ENCODE measurements at places on chromosomes 5 and 9. TPM values are rescaled to one million over a fixed set of nuclear protein-coding genes. Genes with fewer than 3 reads are reported as not detected.
A peak's percentile ranks its signal among the peaks of the same experiment; 100 is the strongest.

LCNL1 gene
- polyA plus RNA-seq = 1.5 TPM

STPG3 gene
- polyA plus RNA-seq = not detected

PCDHGA11 gene
- 7.5 TPM for polyA plus RNA-seq

PCDHB13 gene
- polyA plus RNA-seq = 0.73 TPM

C5orf58 gene
- not detected for polyA plus RNA-seq

PRDM9 gene
- polyA plus RNA-seq = not detected

IL31RA gene
- polyA plus RNA-seq = 1.9 TPM

GRCh38 chr9:106920701-106921283, 57.8 kb downstream of the ZNF462 start:
- no peak for DNase-seq

- DNase-seq = no peak
Observed at GRCh38 chr9:70924380-70924779, 197.0 kb downstream of the TRPM3 start.

DNA sequence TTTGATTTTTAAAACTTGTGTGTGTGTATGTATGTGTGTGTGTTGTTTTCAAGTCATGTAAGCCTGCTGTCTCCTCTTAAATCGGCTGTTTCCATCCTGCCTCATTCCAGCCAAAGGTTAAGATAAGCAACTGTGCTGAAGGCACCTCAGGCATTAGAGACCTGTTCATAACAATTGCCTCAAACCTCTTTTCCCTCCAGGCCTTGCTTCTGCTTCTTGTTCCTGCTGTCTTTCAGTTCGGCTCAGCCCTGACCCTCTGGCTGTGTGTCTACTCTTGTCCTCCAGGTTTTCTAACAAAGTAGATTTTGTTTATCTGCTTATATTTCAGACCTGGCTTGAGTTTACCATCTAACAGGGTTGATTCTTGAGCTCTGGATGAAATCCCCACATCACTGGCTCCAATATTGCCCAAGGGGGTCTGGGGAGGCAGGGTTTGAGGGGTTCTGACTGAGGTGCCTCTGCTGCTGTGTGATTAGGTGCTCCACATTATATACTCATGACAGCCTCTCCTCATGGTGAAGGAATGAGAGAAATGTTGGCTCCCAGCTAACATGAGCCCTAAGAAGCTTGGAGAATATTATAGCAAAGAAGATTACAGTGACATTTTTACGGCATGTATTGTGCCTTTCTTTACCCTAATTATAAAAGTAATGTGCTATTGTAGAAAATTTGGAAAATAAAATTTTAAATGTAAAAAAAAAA, 229.7 kb upstream of the PIK3R1 start:
- no peak for DNase-seq

DNA sequence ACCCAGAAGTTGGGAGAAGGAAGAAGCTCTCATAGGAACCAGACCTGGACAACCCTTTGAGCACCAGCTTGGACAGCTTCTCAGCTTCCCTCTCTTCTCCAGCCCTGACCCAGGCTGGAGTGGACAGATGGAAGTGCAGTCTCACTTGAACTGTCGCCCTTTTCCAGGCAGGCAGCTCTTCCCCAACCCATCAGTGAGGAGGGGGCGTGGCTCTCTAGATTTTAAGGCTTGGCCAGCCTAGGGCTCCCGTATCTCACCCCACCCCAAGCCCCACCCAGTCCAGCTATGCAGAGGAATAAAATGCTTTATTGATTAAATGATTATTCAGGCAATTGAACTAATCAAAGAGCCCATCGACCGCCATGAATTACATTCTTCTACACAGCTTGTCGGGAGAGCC, 2.2 kb downstream of the PAX5 start:
- DNase-seq = no peak

DNA sequence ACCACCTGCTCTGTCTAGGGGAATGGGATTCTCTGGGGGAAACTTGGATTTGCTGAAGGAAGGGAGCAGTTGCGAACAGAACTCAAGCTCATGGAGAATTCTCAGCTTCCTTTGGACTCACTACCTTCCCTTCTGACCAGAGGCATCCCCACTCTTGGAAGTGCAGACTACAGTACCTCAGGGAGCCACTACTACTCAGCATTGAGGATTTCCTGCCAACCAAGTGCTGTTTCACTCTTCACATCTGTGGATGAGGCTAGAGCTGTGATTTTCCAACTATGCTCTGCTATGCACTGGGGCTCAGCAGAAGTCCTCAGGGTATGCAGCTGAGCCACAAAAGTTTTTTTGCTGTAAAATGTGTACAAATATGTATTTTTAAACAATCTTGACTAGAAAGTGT, 43.9 kb downstream of the MACROH2A1 start:
- no peak for DNase-seq

DNA sequence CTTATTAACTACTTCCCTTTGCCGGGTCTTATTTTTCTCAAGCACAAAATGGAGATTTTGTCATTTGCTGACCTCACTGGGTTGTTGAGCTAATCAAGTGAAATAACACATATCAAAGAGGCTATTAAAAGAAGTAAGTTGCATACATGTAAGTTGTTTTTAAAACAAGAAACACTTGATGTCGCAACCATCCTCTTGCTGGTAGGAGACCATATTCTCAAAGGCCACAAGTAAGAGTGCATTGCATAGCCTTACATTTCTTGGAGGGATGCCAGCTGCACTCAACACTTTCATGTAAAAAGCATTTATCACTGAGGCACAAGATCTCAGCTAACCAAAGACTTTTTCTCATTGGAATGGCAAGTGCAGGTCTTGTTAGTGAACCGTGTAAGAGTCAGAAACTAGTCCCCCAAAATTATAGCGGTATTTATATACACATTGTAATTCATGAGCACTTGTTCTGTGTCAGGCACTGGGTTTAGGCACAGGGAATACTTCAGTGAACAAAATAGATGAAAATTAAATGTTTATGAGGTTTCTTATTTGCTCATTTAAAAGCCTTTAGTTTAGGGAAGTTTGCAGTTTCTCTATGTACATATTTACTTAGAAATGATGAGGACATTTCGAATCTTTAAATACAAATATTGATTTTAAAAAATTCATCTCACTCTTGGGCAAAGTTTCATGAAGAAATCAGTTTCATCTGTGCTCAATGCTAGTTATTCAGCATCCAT, 72.0 kb downstream of the ZFAND5 start:
- DNase-seq = no peak

GRCh38 chr9:92711844-92712243, 41.9 kb upstream of the IPPK start:
- no peak for DNase-seq

- no peak for DNase-seq
Observed at GRCh38 chr9:104779334-104779733, 15.4 kb downstream of the NIPSNAP3B start.

GRCh38 chr5:149406203-149406978, 27.3 kb upstream of the IL17B start:
- peak; percentile 88 for DNase-seq

DNA sequence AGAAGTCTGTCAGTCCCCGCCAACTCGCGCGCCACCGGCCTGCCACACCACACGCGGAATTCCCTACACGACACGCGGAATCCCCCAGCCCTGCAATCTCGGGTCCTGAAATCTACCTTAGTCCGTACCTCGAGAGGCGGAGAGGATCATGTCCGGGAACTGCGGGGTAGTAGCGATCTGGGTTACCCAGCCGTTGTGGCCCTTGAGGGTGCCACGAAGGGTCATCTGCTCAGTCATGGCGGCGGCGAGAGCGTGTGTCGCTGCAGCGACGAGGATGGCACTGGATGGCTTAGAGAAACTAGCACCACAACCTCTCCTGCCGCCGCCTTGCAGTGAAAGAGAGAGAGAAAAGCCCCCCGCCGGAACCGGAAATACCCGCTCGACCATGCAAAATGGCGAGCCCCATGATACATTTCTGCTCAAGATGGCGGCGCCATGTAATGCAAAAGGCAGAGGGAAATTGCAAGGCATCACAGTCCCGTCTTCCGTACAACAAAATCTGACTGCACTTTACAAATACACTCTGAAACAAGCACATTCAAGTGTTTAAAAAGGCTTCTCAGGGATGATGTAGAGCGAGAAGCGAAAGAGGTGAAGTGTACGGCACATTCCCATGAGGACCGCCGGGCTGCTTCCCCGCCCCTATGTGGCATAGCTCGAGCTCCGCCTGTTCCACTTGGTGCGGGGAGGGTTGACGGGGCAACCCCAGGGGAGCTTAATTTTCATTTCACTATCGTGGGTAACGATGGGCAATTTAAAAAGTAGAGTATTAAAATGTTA, at the start of gene RACK1:
TSS of gene RACK1 (minus strand) at position 343 of the 780 bp plus-strand sequence. CDS start at position 237, 106 bp downstream.
- DNase-seq = peak; percentile 67

- no peak for DNase-seq
Observed at GRCh38 chr9:95077053-95077765, 240.3 kb downstream of the FANCC start.

DNA sequence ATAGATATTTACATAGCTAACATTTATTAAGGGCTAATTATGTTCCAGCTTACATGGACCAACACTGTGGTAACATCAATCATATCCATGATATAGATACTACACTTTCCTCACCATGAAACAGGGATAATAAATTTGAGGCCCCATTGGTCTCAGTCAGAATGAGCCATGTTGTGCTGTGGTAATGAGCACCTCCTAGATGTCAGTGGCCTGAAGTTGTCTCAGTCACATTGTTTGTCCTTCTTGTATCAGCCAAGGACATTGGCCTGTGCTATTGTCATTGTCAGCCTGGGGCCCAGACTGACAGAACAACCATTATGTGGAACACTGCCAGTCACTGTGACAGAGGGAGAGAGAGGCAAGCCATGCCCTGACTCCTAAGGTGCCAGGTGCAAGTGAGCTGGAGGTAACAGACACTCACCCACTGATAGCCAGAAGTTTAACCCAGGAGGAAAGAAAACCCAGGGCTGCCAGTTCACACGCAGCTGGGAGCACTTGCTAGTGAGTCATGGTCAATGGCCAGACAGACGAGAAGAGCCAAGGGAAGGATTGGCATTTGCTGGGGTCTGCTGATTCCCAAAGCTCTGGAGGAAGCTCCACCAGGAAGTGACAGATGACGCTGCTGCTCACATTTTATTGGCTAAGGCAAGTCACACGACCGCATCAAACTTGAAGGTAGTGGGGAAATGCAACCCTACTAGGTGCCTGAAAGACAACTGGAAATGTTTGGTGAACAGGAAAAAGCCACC, 224.2 kb downstream of the MELK start:
- no peak for DNase-seq

DNA sequence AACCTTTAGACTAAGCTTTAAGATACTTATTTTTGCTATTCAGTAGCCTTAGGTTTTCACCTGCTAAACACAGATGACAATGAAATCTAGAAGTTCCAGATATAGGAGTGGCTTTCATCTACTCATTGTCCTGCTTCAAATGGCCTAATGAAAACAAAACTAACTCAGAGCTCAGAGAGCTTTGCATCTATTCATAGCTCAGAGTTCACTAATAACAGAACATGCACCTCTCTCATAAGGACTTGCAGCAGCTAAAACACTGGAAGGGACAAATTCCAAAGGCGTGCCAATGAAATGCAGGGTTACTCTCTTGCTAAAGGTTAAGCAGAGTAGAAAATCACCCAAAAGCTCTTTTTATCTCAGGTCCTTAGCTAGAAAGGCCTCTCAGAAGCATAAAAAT, 29.0 kb downstream of the SLC31A2 start:
- DNase-seq = no peak

- DNase-seq = no peak
Observed at GRCh38 chr9:136220017-136220729, 15.2 kb upstream of the LHX3 start.

DNA sequence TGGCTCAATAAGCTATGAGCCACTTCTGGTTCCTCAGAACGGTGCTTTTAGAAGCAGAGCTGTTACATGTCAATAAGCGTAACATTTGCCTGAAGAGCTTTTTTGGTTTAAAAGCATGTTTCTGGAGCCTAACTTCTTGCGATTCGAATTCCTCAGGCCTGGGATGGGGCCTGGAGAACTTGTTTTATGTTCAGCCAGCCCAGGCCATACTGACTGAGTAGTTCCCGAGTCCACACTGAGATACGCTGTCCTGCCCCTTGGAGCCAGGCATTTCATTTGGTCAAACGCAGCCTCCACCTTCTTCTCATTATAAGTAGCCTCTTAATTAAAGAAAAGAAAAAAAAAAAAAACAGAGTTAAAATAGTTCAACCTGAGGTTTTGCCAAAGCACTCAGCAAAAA, 260.6 kb upstream of the ANKRD55 start:
- DNase-seq = no peak

- DNase-seq = no peak
Observed at GRCh38 chr9:132939169-132939568, 5.2 kb downstream of the TSC1 start.

- DNase-seq = no peak
Observed at GRCh38 chr5:140176031-140176387, 1.0 kb downstream of the CYSTM1 start.

DNA sequence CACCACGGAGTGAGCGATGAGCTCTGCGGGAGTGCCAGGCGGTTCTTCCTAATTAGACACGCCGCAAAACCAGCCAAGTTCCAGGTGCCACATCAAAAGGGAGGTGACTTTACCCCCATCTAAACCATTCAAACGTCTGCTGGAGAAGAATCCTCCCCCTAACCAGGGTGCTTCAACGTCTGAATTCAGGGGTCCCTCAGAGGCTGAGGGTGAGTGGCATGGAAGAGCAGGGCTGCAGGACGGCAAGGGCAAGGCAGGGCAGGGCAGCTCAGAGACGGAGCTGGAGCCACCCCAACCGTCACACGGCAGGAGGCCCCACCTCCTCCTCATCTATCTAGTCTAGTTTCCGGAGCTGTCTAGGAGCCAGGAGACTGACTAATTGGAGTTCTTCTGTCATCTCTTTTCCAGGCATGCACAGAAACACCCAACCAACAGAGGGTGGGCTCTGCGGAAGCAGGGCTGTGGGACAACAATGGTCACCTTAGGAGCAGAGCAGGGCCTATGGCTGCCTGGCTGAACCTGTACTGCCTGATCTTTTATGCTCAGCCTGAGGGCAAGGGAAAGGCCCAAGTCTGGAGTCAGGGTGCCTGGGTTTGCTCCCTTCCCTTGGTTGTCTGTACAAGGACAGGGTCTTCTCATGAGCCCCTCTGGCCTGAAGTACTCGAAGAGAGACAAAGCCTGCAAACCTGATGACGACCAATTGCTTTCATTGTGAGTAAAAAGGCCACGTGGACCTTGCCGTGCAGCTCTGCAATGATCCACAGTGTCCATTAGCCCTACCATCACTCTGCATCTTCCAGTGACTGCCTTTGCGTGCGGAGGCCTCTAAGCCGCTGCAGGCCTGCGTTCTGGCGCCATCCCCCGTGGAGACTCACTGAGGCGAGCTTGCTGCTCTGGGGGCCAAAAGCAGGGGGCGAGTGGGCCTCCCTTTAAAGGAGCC, 81.0 kb upstream of the SLC25A51 start:
- no peak for DNase-seq

- no peak for DNase-seq
Observed at GRCh38 chr5:154199263-154199662, 8.7 kb downstream of the GALNT10 start.

GRCh38 chr5:58466939-58467338, 7.1 kb upstream of the PLK2 start:
- no peak for DNase-seq

- DNase-seq = no peak
Observed at GRCh38 chr5:55510523-55510880, 24.3 kb downstream of the PLPP1 start.

DNA sequence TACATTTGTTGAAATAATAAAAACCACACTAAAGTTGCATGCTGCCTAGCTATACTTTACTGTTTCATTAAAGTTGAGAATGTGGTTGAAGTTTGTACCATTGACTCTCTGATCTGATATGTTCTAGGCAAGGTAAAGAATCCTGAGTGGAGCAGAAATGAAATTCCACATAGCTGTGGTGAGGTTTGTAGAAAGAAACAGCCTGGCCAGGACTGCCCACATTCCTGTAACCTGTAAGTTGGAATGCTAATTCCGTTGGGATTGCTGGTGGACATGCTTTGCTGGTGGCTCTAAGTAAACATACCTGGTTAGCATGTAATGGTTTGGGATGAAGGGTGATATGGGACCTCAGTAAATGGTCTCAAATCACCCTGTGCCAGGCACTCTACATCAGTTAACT, 16.8 kb downstream of the NFX1 start:
- DNase-seq = no peak

Measured in AG04450 (cell line).